ENCODE measurements at places on chromosomes 7 and 10. TPM values are rescaled to one million over a fixed set of nuclear protein-coding genes. Genes with fewer than 3 reads are reported as not detected.

SLC26A3 gene
- polyA plus RNA-seq = not detected

KIF5B gene
- 26.1 TPM for polyA plus RNA-seq

KDM7A gene
- 3.5 TPM for polyA plus RNA-seq

COMTD1 gene
- polyA plus RNA-seq = 23.2 TPM

- DNase-seq = no peak
Measured at GRCh38 chr7:518630-519483, 789 bp downstream of the PDGFA start.

DNA sequence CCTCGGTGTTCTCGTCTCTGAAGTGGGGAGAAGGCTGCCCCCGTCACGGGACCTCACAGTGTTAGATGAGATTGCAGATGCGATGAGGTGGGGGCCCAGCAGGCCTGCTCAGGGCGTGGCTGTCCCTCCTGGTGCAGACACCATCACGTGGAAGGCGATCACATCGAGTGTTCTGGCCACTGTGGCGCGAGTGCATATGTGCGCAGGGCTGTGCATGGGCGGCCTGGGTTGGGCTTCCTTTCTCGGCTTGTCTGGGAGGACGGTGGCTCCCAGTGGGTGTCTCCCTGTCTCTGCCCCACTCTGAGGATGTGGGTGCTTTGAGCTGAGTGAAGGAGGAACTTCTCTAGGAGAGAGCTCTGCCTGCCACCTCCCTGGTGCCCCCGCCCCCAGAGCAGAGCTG is 83.1 kb downstream of the LHPP start:
- no peak for DNase-seq

DNA sequence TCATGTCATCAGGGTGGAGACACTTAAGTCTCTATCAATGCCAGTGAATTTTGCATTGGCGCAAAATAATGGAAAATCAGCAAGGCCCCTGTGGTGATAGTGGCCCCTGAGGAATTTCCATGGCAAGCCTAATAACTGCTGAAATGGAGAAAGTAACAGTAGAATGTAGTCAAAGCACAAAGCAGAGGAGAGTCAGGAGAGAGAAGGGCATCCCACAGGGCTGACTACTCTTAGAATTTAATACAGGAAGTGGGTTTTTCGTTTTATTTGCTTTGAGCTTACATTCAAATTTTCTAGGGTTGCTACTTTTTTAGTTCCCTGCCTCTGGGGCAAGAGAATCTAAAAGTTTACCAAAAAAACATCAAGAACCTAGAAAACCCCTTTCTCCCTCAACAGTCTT is 39.0 kb downstream of the BZW2 start:
- no peak for DNase-seq

All from CD8-positive, alpha-beta memory T cell (primary cell).